ENCODE measurements at places on chromosomes 5 and 9. TPM values are rescaled to one million over a fixed set of nuclear protein-coding genes. Genes with fewer than 3 reads are reported as not detected.

The TMEM174 gene
- total RNA-seq, result not detected

DNA sequence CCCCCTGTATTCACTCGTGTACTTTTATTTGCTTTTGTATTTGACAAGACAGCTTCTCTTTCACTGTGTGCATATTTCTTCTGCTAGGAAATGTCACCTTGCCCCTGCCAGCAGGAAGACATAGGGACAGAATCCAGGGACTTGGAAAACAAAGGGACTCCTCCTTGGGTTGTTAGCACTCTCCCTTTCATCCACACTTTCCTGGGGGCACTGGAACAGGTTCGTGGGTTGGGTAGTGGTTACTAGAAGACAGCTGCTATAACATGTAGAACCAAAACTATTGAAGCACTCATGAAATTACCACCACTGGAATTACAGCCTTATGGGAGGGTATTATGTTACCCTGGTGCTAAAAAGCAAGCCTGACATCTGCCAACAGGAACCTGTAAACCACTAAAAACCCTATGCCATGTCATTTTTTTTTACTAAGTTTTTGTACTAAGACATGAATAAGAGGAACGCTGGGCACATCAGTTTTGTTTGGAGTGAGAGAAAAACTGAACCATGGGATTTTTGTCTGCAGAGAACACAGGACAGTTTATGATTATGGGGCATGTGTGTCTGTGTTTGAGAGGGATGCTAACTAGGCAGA is 4.7 kb upstream of the CCL28 start:
- no peak for DNase-seq

GRCh38 chr5:168165221-168165914 is 126.1 kb upstream of the WWC1 start:
- DNase-seq, result no peak

- no peak for DNase-seq
Observed at GRCh38 chr5:60489377-60489776, 210.6 kb downstream of the DEPDC1B start.

The DND1 gene
- 1.8 TPM for total RNA-seq

The BAAT gene
- total RNA-seq, result 459 TPM

DNA sequence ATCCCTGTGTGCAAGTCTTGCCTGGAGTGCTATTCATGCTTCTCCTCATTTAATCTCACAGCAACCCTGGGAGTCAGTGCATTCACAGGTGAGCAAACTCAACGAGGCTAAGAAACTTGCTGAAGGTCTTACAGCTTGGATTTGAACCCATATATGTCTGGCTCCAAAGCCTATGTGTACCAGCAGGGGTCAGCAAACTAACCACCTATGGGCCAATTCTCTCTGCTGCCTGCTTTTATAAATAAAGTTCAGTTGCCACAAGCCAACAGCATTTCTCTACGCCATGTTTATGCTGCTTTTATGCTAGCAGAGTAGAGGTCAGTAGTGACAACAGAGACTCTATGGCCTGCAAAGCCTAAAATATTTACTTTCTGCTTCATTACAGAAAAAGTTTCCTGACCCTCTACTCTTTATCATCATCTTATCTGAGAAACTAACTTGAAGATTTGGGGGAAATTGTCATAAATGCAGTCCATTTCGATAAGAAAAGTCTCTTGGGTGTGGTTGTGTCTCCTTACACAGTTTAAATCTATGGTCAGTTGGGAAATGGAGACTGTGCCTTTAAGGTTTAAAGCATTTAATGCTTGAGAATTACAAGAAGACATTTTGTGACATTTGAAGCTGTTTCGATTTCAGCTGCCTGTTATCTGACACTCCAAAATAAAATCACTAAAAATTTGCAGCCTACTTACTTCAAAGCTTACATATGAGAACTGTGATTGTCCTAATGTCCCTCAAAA is 137.7 kb downstream of the PRELID2 start:
- no peak for DNase-seq

DNA sequence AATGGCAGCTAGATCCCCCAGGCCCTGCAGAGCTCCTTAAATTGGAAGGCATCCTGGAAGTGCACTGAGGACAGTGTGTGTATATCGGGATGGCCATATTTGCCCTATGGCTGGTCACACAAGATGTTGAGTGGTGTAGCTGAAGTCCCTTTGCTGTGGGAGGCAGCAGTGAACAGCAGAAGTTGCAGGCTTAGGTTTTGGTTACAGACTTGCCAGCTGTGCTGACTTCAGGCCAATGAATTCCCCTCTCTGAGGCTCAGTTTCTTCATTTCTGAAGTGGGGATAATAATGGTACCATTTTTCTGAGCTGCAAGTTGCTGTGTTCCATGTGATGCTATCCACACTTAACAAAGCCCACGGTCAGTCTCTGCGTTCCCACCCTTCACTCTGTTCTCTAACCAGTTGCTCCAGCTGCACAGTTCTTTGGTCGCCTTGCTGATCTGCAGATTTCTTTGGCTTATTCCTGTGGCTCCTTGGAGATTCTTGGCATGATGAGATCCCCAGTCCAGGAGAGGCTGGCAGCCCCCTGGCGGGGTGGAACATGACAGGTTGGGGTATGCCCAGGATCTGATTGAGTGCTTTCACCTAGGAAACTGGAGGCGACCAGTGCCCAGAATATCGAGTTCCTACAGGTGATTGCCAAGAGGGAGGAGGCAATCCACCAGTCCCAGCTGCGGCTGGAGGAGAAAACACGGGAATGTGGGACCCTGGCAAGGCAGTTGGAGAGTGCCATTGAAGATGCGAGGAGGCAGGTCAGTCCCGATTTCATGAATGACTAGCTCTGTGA is 6.5 kb upstream of the GLE1 start:
- DNase-seq, result no peak

The THG1L gene
- total RNA-seq, result 4.1 TPM

GRCh38 chr5:134873494-134873893 is 677 bp upstream of the TXNDC15 start:
- DNase-seq, result no peak

DNA sequence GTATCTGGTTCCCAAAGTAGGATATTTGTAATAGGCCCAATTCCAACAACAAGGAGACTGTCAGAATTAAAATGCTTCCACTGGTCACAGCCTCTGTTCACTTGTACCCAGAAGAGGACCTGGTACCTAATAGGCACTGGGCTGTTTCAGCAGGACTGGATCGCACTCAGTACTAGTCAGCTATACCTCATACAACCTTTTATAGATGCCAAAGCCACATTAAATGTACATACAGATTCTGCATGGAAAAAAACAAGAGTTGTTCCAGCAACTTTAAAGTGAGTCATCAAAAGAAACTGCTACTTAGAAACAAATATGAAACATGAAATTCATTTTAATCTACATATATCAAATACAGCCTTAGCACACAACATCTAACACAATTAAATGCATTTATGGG is 87.5 kb downstream of the GPR21 start:
- no peak for DNase-seq

The FGF1 gene
- total RNA-seq, result 0.25 TPM

- no peak for DNase-seq
Observed at GRCh38 chr9:137302449-137303150, 529 bp upstream of the NRARP start.

DNA sequence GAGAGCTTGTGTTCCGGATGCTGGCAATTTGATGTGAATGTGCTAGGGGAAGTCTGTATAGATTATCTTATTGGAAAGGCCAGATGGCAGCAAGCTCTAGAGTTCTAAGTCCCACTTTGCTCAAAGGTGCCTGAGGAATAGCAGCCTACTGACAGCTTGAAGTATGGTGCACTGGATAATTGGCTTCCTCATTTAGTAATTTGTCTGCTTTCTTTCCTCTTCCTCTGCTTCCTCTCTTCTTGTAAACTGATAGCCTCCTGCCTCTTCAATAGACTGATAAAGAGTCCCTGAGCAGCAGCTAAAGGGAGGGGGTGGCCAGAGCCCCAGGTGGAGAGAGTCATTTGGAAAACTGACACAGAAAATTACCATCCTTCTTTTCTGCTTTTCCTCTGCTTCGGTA is 177.3 kb downstream of the FGF1 start:
- no peak for DNase-seq

DNA sequence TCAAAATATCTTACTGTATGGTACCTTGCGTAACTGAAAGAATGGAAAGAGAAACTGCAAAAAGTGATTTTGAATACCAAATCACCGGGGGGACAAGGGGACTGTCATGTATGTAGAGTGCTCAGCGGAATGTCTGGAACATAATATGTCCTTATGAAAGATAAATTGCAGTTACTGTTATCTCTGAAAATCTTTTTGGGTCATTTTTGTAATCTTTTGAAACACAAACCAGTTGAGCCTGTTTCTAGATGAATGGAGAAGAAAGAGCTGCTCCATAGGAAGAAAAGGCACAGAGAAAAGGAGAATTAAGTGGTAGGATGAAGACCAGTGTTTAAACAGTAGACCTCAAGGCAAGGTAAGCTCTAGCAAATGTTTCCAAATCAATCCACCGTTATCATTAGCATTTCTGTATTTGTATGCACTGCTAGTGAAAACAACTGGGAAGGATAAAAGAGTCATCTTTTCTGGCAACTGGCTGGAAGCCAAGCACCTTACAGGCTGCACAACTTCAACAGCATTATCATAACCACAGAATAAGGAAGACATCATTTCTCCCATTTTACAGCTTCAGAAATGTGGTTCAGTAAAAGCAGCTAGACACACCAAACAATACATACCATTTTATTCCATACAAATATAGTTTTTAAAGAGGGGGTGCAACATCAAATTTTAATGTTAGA is 158.5 kb downstream of the TRPM3 start:
- no peak for DNase-seq

- no peak for DNase-seq
Observed at GRCh38 chr5:105283134-105283533, 1720.5 kb upstream of the NUDT12 start.

DNA sequence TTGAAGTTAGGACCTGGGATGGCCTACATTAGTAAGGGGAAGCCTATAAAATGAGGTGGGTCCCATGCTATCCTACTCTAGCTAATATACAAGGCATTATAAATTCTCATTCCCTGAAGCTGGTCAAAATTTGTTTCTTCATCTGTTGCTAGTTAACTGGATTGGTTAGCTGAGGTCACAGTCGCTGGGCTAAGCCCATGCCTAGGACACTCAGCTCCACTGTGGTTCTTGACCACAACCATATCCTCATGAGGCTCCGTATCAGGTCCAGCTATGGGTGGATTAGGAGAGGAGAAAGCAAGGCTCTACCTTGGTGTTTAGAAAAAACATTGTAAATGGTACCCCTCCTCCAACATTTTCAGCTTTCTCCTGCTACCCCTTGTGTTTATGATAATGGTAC is 52.8 kb upstream of the RAI14 start:
- no peak for DNase-seq

DNA sequence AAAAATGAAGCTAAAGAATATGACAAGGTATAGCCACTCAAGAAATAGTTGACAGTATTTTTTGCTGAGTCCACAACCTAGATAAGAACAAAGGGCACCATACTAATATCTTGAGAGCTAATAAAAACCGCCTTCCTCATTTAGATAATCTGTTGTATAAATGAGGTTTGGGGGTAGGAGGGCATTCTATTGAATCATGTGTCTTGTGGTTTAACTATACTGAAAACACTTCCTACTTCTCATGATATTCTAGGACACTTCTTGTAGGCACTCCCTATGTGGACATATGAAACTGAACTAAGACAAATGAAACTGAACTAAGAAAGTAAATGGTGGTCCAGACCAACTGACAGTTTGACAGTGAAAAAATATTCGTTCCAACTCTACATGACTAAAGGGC is 1268.5 kb upstream of the C9orf72 start:
- no peak for DNase-seq

- no peak for DNase-seq
Observed at GRCh38 chr5:139473565-139473964, 2.8 kb downstream of the SMIM33 start.
